Activated CD8-positive, alpha-beta T cell treated with anti-CD3 and anti-CD28 coated beads for 36 hours (primary cell): ENCODE measurements at places on chromosomes 3 and 15. TPM values are rescaled to one million over a fixed set of nuclear protein-coding genes. Genes with fewer than 3 reads are reported as not detected.
A peak's percentile ranks its signal among the peaks of the same experiment; 100 is the strongest.

DNA sequence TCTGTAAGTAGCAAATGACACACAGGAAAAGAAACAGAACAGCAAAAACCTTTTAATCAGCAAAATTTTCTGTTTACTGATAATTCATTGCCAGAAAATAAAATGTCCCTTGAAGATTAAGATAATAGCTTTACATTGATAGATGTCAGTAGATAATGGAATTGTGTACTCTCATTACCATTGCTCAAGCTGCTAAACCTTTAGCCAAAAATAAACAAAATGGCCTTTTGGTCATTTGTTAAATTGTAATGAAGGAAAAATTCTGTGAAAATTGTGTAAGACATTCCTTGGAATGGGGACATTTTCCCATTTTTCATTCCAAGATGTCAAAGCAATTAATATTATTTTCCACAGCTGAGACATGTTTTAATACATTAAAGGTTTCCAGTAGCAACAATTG lies 189.8 kb downstream of the PLOD2 start:
- no peak for DNase-seq

DNA sequence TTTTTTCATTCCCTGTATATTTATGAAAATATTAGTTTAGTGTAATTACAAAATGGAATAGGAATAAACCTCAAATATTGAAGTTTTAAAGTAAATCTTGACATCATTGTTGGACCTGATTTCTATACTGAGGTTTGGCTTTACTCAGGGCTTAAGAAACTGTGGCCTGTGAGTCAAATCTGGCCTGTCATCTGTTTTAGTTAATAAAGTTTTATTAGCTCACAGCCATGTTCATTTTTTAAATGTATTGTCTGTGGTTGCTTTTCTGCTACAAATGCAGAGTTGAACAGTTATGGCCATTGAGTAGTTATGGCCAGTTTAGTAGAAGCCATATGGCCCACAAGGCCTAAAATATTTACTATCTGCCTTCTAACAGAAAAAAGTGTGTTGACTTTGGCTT lies 80.7 kb downstream of the DIPK2A start:
- no peak for DNase-seq

GRCh38 chr3:170420307-170420821 lies 1.7 kb downstream of the CLDN11 start:
- no peak for DNase-seq

DNA sequence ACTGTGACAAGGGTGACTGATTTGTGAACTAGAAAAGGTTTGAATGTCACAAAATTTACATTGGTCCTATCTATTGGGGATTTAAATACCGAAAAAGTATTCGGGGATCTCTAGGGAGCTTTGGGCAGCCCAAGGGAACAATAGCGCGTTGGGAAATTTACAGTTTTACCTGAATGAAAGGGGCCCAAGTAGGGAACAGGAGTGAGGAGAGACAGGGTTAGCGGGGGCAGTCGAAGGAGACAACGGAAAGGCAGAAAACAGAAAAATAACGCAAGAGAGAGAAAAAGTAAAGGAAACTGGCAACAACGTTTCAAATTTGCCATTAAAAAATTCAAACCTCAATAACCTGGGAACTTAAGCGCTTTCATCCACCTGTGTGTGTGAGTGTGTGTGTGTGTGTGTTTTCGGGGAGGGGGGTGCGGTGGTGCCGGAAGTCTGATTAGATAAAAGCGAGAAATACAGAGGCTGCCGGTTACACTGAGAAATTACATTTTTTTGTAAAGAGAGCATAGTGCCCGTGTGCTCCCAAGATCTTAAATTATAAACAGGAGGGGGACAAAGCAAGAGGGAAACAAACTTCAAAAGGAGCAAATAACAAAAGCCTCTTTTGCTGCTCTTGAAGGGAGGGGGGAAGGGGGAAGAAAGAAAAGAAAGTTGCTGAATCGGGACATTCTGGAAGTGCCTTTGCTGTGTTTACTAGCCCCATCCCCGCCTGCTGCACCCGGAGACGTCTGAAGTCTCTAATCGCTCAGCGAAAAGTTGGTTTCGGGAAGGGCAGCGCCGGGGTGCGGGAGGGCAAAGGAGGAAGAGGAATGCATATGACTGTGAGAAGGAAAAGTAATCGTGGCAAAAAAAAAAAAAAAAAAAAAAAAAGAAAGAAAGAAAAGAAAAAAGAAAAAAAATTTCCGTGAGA lies 721 bp upstream of the ZIC1 start:
- DNase-seq, result no peak

The IGF2BP2 gene
- total RNA-seq, result 0.65 TPM

DNA sequence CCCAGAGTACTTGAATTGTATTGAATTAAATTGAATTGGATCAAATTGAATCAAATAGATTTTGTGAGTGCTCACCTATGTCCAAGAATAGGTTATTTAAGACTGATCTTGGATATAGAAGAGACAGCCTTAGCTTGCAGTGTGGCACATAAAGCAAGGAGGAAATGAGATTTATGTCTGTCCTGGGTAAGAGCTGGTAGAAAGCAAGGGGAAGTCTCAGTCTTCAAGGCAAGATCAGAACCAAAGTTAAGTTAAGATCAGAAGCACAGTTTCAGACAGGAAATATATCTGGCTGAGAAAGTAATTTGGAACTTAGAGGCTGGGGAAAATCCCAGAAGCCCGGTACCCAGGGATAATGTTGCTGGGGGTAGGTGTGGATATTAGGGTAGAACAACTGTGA lies 244.4 kb upstream of the ARPP21 start:
- no peak for DNase-seq

GRCh38 chr3:43113671-43114070 lies 7.8 kb upstream of the POMGNT2 start:
- no peak for DNase-seq

The RETNLB gene
- total RNA-seq, result not detected

The SLC22A13 gene
- 0.31 TPM for total RNA-seq

DNA sequence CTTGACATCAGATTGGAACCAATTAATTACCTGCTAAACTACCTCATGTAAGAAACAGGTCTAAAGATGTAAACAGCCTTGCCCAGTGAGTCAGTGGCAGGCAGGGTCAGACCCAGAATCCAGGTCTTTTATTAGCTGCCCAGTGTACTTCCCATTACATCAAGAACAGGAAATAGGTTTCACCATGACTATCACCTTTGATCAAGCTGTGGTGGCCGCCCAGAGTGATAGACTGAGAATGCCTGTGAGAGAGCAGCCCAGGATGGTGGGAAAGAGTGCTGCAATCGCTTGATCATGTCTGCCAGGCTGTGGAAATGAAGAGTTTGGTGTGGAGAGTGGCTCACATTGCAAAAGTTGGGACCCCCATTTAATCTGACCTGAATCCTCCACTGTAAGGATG lies 61.3 kb upstream of the PIAS1 start:
- DNase-seq, result peak; percentile 2

GRCh38 chr15:50767332-50767861 lies 1.9 kb upstream of the SPPL2A start:
- DNase-seq, result peak; percentile 31

DNA sequence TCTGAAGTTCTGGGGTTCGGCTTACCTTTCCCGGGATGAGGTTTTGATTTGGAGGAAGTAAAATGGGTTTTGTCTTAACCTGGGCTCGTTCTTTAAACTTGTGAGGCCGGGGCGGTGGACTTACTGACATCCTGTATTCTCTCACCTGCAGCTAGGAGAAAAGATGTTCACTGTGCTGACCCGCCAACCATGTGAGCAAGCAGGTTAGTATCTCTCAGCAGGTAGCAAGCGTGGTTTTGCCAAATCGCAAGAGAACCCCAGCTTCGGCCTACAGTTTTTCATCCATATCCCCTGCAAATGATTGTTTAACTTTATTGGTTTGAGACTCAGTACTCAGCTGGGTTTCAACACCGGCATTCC lies 891 bp downstream of the ENTPD3 start:
- DNase-seq, result no peak

DNA sequence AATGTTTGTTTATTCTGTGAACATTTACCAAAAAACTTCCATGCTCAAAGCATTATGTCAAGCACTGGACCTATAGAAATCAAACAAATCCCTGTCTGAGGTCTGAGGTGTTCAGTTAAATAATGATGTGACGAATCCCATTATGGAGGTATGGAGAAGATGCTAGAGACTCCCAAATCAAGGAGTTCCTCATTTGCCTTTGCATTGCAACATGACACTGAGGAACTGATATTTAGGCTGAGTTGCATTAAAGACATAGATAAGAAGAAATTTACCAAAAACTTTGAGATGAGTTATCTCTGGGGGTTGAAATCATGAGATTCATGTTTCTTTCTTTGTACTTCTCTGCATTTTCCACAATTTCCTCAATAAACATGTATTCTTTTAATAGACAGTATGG lies 16.0 kb downstream of the CD200 start:
- DNase-seq, result no peak
